ENCODE measurements at places on chromosomes 13 and 19.

DNA sequence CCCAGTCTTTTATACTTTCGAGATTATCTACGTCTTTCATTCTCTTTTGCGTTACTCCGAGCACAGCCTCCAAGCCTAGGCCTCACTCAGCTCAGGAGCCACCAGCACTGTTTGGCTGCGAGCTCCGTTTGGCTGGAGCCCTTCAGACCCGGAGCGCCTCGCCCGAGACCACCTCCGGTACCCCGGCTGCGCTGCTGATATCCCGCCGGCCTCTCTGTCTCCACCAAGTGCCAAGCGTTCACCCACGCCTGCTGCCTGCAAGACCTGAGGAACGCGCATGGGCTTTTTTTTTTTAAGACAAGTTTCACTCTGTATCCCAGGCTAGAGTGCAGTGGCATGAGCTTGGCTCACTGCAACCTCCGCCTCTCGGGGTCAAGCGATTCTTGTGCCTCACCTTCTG lies 14.1 kb upstream of the ZNF177 start:
- H3K36me3 ChIP-seq, result no peaks in the 10 kb centered on the region
- H3K4me1 ChIP-seq, result no peaks in the 10 kb centered on the region
- no peak for ATAC-seq
- no peak overlapping the region for H3K4me3 ChIP-seq

- no peak overlapping the region for H3K27ac ChIP-seq
- peaks cover 32% of the 10 kb centered on the region for H3K4me1 ChIP-seq
- H3K27me3 ChIP-seq, result no peaks in the 10 kb centered on the region
- H3K36me3 ChIP-seq, result no peaks in the 10 kb centered on the region
- no peak overlapping the region for H3K4me3 ChIP-seq
- no peak for ATAC-seq
Observed at GRCh38 chr13:40651866-40652587, 14.4 kb downstream of the FOXO1 start.

DNA sequence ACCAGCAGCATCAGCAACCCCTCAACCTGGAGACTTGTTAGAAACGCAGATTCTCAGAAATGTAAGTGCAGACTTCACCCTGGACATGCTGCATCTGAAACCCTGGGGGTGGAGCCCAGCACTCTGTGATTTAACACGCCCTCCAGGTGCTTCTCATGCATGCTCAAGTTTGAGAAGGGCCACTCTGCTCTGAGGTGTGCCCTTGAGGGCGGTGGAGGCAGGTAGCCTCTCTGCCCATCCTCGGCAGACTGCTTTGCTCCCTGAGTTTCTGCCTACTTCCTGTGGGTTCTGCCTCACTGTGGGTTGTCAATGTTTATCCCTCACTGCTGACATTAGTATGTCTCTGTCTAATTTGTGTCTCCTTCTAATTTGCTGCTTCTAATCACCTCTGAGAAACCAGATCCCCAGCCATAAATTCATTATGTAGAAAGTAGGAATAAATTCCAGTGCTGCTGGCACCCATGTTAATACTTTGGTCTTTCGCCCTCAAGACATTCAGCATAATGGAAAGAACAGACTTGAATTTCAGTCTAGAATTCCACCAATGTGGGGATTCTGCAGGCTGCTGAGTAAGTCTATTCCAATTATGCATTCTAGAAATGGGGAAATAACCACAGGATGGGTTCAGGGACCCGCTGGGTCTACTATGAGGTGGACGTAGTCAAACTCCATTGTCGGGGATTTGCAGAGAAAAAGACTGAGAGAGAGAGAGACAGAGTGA lies 51.3 kb upstream of the CYSLTR2 start:
- H3K36me3 ChIP-seq, result no peaks in the 10 kb centered on the region
- no peaks in the 10 kb centered on the region for H3K4me1 ChIP-seq
- no peak overlapping the region for H3K27ac ChIP-seq
- no peak overlapping the region for H3K4me3 ChIP-seq

DNA sequence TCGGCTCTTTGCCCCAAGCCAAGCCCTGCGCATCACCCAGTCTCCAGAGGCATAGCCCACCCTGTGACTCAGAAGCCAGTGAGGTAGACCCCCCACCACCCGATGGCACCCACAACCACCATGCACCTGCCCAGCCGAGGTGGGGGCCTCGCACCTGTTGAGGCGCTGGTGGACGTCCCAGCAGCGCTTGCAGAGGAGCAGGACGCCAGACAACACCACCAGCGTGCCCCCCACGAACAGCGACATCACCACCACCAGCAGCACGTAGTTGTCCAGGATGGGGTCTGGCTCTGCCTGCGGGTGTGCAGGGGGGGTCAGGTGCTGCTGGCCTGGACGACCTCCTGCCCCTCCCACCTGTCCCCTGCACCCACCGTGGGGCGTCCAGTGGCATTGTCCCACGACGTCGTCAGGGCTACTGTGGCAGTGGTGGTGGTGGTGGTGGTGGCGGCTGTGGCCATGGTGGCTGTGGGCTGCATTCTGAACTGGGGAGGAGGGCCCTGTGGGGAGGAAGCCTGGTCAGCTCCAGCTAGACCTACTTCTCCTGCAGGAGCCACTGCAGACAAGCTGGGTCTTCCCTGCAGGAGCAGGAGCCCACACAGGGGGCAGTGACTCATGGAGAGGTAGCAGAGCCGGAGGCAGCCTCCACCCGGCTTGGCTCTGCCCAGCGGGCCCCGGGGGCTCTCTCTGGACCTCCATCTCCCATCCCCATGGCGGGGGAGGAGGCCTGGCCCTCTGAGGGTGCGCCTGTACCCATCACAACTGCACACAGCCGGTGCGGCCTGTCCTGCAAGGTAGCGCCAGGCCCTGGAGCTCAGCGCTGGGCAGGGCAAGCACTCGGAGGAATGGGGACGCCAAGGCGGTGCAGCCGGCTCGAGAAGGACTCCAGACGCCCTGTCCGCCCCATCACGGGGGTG lies 1.9 kb downstream of the CBARP start:
- H3K4me1 ChIP-seq, result peaks cover 3% of the 10 kb centered on the region
- no peak overlapping the region for H3K4me3 ChIP-seq
- no peak for ATAC-seq
- no peaks in the 10 kb centered on the region for H3K36me3 ChIP-seq
- H3K27me3 ChIP-seq, result peaks cover 15% of the 10 kb centered on the region
